ENCODE measurements at places on chromosomes 3 and 15. TPM values are rescaled to one million over a fixed set of nuclear protein-coding genes. Genes with fewer than 3 reads are reported as not detected.

DNA sequence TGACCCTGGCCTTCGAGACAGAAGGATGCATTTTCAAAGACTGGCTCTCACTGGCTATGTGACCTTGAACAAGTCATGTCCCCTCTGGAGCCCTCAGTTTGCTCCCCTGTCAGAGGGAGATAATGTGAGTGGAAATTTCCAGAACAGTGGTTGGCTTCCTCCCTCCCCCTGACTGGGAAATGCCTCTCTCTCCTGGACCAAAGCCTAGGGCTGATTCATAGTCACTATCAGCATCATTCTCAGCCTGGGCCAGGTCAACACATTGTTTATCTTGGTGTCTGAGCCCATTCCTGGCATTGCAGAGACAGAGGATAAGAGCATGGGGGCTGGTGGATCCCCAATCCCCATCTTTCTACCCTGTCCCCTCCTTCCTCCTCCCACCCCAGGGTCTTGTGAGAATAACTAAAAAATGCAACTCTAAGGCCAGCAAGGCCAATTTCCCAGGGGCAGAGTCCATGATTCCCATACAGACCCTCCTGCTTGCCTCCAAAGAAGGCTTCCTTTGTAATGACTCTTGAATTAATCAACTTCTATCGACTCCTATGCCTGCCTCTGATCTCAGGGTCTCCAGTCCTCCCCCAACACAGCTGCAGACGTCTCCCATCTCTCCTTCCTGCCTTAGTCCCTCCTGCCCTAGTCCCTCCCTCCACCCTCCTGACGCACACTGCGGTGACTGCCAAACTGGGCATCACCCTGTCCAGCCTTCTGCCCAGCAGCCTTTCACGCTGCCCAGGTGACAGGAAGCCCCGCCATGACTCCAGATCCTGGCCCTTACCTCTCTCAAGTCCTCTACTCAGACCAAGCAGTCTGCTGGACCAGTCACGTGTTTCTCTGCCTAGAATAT is 35.4 kb upstream of the CORO2B start:
- H3K4me1 ChIP-seq: peaks cover 11% of the 10 kb centered on the region
- peaks cover 16% of the 10 kb centered on the region for H3K27me3 ChIP-seq
- DNase-seq: no peak
- no peaks in the 10 kb centered on the region for H3K36me3 ChIP-seq

DNA sequence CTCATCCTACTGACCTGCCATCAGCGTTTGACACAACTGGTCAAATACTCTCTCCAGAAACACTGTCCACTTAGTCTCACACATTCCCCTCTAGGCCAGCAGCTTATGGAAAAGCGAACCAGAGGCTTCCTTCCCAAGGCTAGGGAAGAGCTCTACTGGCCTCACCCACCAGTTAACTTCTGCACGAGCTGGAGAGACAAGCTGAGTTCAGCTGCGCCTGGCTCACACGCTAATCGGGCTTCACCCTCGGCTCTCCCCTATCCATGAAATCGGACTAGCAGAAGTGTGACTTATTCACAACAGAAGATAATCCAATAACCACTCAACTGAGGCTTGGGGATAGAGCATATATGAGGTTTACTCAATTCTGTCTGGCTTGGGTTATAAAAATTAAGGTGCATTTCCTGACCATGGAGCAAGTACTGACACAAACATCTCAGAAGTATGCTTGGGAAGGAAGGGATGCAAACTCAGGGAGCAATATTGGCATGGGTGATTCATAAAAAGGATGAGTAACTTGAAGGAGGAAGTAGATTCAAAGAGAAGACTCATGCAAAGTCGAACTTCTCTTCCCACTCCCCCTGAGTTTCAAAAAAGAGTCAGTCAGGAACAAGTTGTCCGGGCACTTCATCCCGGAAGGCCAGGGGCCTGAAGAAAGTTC is 73.1 kb downstream of the XXYLT1 start:
- H3K4me3 ChIP-seq: no peak overlapping the region
- H3K27me3 ChIP-seq: no peaks in the 10 kb centered on the region
- no peak for DNase-seq

DNA sequence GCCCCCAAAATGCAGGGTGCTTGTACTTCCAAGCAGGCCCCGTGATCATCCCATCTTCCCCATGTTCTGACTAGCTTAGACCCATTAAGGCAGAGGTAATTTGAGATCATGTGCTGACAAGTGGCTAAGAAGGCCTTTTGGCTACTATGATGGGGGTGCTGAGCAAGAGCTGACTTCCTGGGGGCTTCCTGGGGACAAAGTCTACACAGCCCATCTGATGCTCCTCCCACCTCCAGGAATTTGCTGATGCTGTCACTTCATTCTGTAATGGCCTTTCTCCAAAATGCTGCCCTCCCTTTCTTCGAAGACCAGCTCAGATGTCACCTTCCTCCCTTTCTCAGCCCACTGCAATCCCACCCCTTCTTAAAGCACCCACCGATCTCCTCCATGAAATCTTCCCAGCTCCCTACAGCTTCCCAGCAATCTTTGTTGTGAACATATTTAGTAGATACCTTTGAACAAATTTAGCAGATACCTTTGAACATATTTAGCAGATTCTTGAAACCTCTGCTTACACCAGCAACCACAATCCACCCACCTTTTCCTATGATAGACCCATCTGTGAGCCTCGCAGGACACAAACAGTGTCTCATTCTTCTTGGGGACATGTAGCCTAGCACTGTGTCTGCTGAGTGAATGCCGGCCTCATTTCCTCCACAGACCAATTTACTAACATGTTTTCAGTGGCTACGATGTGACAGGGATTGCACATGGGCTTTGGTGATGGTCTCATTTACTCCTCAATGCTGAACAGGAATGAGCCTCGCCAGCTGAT is 223.3 kb downstream of the EPHB1 start:
- no peaks in the 10 kb centered on the region for H3K36me3 ChIP-seq
- H3K4me1 ChIP-seq: no peaks in the 10 kb centered on the region
- H3K27me3 ChIP-seq: no peaks in the 10 kb centered on the region
- no peak overlapping the region for H3K27ac ChIP-seq
- H3K4me3 ChIP-seq: no peak overlapping the region
- DNase-seq: peak; percentile 86

- H3K4me1 ChIP-seq: peaks cover 26% of the 10 kb centered on the region
- H3K36me3 ChIP-seq: no peaks in the 10 kb centered on the region
Observed at GRCh38 chr3:127454051-127454450, 136.5 kb downstream of the TPRA1 start.

- H3K36me3 ChIP-seq: no peaks in the 10 kb centered on the region
- no peak overlapping the region for H3K27ac ChIP-seq
- no peak overlapping the region for H3K4me3 ChIP-seq
- H3K27me3 ChIP-seq: no peaks in the 10 kb centered on the region
Observed at GRCh38 chr3:196987022-196987421, 18.4 kb upstream of the PIGZ start.

DNA sequence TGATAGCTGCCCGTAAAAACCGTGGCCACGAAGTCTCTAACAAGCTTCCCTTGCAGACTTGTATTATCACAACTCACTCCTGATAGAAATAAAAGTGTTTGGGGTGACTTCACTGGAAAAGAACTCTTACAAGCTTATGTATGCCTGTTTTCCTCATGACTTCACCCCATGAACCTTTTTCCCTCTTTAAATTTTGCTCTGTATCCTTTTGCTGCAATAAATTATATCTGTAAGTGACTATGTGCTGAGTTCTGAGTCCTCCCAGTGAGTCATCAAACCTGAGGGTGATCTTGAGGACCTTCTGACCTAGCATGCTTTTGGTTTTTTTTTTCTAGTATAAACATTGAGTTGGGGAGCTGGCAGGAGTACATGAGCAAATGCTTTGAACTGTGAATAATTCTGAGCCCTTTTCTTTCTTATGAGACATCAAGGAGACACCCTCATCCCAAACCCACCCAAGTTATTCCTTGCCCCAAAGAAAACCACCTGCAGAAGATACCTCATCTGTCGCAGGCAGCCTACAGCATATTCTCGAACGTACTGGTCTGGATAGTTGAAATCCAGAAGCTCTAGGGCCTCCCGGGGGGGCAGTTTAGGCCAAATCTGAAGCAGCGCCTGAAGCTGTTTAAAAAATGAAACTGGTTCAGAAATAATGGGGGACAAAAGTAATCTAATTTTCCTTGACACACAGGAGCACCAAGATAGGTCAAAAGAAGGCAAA is 85.9 kb downstream of the FAIM start:
- no peaks in the 10 kb centered on the region for H3K4me1 ChIP-seq
- no peak overlapping the region for H3K4me3 ChIP-seq
- DNase-seq: no peak

GRCh38 chr15:25664761-25665160 is 198.4 kb downstream of the ATP10A start:
- H3K27me3 ChIP-seq: no peaks in the 10 kb centered on the region
- no peaks in the 10 kb centered on the region for H3K36me3 ChIP-seq
- H3K4me3 ChIP-seq: no peak overlapping the region
- H3K4me1 ChIP-seq: peaks cover 16% of the 10 kb centered on the region
- no peak overlapping the region for H3K27ac ChIP-seq

The B3GALNT1 gene
- 5.5 TPM for total RNA-seq

DNA sequence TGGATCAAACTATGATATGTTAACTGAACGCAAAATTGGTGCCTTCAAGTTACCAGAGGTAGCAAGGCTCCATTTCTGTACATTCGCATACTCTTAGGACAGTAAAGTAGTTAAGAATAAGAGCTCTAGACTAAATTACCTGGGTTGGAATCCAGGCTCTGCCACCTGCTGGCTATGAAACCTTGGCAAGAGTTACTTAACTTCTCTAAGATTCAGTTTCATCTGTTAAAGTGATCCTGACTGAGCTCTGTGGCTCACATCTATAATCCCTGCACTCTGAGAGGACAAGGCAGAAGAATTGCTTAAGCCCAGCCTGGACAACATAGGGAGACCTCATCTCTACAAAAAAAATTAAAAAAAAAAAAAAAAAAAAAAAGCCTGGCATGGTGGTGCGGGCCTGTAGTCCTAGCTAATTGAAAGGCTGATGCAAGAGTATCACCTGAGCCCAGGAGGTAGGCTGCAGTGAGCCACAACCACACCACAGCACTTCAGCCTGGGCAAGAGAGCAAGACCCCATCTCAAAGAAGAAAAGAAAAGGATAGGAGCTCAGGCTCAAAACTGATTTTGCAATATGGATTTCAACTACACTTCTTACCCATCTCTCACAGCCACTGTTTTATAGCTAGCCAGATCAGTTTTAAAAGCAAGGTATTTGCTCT is 21.3 kb downstream of the GSK3B start:
- no peak overlapping the region for H3K4me3 ChIP-seq
- no peak overlapping the region for H3K27ac ChIP-seq
- H3K27me3 ChIP-seq: no peaks in the 10 kb centered on the region

The SLC12A1 gene
- not detected for total RNA-seq

The CCDC33 gene
- total RNA-seq: not detected

- H3K27me3 ChIP-seq: no peaks in the 10 kb centered on the region
- no peak for DNase-seq
- H3K4me1 ChIP-seq: no peaks in the 10 kb centered on the region
- no peak overlapping the region for H3K27ac ChIP-seq
- no peaks in the 10 kb centered on the region for H3K36me3 ChIP-seq
Observed at GRCh38 chr3:44109771-44110361, 131.8 kb upstream of the TOPAZ1 start.

DNA sequence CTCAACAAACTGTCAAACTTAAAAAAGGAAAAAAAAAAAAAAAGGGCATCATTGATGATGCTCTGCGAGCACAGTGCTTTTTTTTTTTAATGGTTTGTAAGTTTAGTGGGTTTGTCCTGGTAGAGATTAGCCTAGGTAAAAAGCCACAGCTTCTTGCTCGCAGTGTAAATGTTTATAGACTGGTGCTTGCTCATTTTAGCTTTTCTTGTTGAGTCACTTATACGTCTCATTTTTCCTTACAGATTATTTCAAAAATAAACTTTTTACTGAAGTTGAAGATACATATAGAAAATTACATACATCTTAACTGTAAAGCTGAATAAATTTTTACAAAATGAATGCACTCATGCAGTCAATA is 16.5 kb upstream of the TRA2B start:
- no peak overlapping the region for H3K4me3 ChIP-seq
- H3K36me3 ChIP-seq: no peaks in the 10 kb centered on the region
- H3K4me1 ChIP-seq: no peaks in the 10 kb centered on the region
- H3K27ac ChIP-seq: no peak overlapping the region
- no peak for DNase-seq
